ENCODE measurements at places on chromosomes 13 and 19.

DNA sequence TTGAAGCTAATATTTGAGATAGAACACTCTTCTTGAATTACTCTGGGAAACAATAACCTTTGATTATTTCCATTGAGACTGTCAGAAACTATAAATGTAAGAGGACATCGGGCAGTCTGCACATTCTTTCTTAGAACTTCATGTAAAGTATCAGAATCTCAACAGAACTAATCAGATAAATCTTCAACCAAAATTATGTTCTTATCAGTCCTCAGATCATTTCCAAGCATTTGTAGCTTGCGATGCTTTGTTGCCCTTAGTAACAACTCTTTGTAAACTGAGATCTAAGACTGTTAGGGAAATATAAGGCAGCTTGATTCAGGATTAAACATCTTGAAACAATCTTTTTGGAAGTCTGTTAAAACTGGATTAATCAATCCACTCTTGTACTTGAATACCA is 70.3 kb downstream of the FNDC3A start:
- DNase-seq, result no peak
- H3K27me3 ChIP-seq, result no peaks in the 10 kb centered on the region
- H3K4me3 ChIP-seq, result no peak overlapping the region
- no peaks in the 10 kb centered on the region for H3K4me1 ChIP-seq

DNA sequence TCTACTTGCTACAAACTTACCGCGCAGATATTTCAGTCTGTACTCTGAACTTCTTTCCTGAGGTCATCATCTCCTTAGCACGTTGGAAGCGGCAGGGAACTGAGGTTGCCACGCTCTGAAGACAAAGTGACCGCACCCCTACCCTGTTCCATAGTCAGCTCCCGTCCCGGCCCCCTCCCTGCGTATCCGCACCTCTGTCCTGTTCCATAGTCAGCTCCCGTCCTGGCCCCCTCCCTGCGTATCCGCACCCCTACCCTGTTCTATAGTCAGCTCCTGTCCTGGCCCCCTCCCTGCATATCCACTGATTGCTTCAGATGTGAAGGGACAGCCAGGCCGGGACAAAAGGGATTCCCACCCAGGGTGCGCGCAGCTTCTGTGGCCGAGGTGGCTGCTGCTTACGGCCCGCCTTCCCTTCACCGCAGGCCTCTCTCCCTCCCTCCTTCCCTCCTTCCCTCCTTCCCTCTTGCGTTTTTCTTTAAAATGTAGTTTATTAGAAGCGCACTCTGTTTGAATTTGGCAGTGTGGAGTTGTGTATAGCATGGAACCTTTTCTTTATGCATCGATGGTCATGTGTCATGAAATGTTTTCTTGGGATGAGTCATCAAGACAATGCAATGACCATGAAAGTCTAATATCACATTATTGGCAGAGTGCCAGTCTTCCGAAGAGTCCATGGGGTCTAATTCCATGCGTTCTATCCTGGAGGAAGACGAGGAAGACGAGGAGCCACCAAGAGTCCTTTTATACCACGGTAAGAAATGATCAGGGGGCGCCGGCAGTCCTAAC is 21.9 kb upstream of the NDUFS7 start:
- no peaks in the 10 kb centered on the region for H3K36me3 ChIP-seq
- H3K27me3 ChIP-seq, result no peaks in the 10 kb centered on the region
- no peak overlapping the region for H3K27ac ChIP-seq
- no peaks in the 10 kb centered on the region for H3K4me1 ChIP-seq
- H3K4me3 ChIP-seq, result no peak overlapping the region

GRCh38 chr13:70964124-70964523 is 855.9 kb upstream of the KLHL1 start:
- H3K27ac ChIP-seq, result no peak overlapping the region
- no peaks in the 10 kb centered on the region for H3K4me1 ChIP-seq
- DNase-seq, result no peak
- H3K4me3 ChIP-seq, result no peak overlapping the region

DNA sequence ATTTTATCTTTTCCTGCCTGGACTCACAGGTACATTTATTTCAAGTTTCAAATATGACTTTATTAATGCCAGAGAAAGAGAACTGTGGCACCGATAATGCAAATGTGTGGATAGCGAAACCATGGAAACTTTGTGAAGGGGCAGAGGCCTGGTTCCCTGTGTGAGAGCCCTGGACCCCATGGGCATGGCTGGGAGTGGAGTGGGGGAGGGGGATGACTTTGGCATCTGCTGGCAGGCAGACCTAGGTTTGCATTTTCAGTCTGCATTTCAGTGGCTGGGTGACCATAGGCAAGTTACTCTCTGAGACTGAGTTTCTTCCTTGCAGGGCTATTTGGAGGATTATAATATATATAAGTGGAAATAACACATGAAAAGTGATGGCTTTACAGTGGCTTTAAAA is 163.8 kb upstream of the TMTC4 start:
- no peaks in the 10 kb centered on the region for H3K36me3 ChIP-seq
- H3K27ac ChIP-seq, result no peak overlapping the region
- H3K4me3 ChIP-seq, result no peak overlapping the region
- peaks cover 48% of the 10 kb centered on the region for H3K27me3 ChIP-seq

GRCh38 chr13:99013951-99014350 is 36.1 kb upstream of the DOCK9 start:
- H3K4me3 ChIP-seq, result no peak overlapping the region
- no peak for DNase-seq
- H3K27me3 ChIP-seq, result no peaks in the 10 kb centered on the region
- H3K36me3 ChIP-seq, result no peaks in the 10 kb centered on the region

DNA sequence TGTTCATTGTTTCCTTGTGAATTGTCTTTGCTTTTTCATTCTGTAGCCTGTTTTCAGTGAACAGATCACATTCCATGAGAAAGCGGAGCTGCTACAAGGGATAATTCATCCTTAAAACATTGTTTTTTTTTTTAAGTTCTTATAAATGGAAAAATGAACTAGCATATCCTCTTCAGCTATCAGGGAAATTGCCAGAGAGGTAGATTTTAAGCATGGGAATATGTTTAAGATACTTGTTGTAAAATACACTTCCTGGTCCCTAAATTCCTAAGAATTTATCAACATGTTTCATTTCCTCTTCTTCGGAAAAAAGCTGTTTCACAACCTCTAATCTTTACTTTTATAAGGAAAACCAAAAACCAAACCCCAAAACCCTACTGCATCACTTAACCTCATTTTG is 238.0 kb downstream of the POSTN start:
- H3K4me1 ChIP-seq, result no peaks in the 10 kb centered on the region
- no peak overlapping the region for H3K27ac ChIP-seq
- H3K36me3 ChIP-seq, result no peaks in the 10 kb centered on the region
- DNase-seq, result no peak
- no peak overlapping the region for H3K4me3 ChIP-seq

GRCh38 chr19:41967054-41967783 is 8.1 kb upstream of the RABAC1 start:
- peaks cover 57% of the 10 kb centered on the region for H3K27me3 ChIP-seq
- H3K36me3 ChIP-seq, result no peaks in the 10 kb centered on the region
- no peak overlapping the region for H3K27ac ChIP-seq

DNA sequence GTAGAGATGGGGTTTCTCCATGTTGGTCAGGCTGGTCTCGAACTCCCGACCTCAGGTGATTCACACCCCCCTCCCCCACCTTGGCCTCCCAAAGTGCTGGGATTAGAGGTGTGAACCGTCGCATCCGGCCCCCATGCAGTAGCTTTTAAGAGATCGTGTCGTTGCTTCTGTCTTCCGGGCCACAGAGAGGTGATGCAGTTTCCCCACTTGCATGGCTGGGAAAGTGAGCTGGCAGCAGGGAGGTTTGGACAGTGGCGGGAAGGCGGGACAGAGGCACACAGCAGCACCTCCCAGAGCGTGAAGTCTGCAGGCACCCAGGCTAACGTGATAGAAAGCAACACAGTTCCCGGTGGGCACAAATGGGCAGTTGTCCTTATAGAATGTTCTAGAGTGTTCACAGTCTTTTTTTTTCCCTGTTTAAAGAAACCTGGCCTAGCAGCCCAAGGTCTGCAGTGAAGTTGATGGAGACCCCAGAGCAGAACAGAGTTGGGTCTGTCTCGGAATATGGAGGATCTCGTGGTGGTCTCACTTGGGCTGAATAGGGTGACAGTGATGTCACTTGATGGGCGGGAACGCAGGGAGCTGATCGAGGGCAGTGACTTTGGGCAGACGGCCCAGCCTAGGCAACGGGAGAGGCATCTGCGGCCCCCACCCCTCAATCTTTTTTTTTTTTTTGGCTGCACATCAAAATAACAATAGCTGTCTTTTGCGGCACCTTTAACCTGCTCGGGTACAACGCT is 4.9 kb downstream of the UHRF1 start:
- peak overlapping the region; percentile 89 for H3K27ac ChIP-seq
- H3K27me3 ChIP-seq, result no peaks in the 10 kb centered on the region
- peaks cover 49% of the 10 kb centered on the region for H3K4me1 ChIP-seq
- H3K36me3 ChIP-seq, result 0 out of 2 replicates have a peak, but pooled peaks cover 3% of the 10 kb centered on the region

GRCh38 chr13:51993713-51994112 is 17.5 kb downstream of the ATP7B start:
- no peak for DNase-seq
- no peaks in the 10 kb centered on the region for H3K27me3 ChIP-seq
- H3K36me3 ChIP-seq, result no peaks in the 10 kb centered on the region
- H3K4me3 ChIP-seq, result no peak overlapping the region

DNA sequence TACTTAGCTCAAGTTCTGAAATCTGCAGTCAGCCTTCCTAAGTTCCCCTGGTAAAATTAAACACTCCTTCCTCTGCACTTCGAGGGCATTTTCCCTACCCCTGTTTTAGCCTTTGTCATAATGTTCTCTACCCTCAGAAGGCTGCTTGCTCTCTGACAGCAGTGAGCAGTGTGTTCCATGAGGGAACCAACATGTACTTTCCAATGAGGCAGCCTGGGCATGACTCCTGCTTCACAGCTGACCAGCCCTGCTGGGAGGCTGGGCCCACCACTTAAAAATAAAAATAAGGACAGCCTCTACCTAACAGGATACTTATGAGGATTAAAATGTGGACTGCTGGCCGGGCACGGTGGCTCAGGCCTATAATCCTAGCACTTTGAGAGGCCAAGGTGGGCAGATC is 26.4 kb downstream of the RUBCNL start:
- H3K36me3 ChIP-seq, result no peaks in the 10 kb centered on the region
- no peaks in the 10 kb centered on the region for H3K4me1 ChIP-seq
- no peak overlapping the region for H3K27ac ChIP-seq
- no peak for DNase-seq
- no peak overlapping the region for H3K4me3 ChIP-seq
- H3K27me3 ChIP-seq, result no peaks in the 10 kb centered on the region

- H3K36me3 ChIP-seq, result no peaks in the 10 kb centered on the region
- H3K27me3 ChIP-seq, result no peaks in the 10 kb centered on the region
- peak overlapping the region; percentile 77 for H3K27ac ChIP-seq
- peaks cover 23% of the 10 kb centered on the region for H3K4me1 ChIP-seq
These were observed 77.5 kb downstream of the SERP2 start for GRCh38 chr13:44451126-44451525.

GRCh38 chr13:53254500-53254899 is 225.9 kb downstream of the OLFM4 start:
- no peaks in the 10 kb centered on the region for H3K36me3 ChIP-seq
- H3K27me3 ChIP-seq, result no peaks in the 10 kb centered on the region
- no peaks in the 10 kb centered on the region for H3K4me1 ChIP-seq

Data from PC-9 (cell line).